Nephron progenitor cell (in vitro differentiated cells): ENCODE measurements at places on chromosomes 11 and 22.

- no peak for DNase-seq
Observed at GRCh38 chr11:57251491-57252104, 14.5 kb upstream of the APLNR start.

DNA sequence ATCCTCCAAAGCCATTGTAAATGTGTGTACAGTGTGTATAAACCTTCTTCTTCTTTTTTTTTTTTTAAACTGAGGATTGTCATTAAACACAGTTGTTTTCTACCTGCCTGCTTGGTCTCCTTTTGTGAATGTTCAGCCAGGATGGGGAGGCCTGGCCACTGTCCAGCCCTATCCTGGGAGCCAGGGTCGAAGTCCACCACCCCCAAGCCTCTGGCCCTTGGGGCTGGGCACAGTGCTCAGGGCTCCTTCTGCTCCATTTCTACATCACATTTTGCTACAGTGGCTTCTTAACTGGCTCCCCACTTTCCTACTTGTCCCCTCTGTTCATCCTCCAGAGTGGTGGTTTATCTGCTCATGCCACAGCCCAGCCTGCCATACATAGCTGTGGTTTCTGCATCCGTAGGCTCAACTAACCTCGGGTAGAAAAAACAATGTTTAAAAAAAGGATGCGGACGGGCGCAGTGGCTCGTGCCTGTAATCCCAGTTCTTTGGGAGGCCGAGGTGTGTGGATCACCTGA lies 2.5 kb upstream of the SMARCB1 start:
- DNase-seq: no peak

DNA sequence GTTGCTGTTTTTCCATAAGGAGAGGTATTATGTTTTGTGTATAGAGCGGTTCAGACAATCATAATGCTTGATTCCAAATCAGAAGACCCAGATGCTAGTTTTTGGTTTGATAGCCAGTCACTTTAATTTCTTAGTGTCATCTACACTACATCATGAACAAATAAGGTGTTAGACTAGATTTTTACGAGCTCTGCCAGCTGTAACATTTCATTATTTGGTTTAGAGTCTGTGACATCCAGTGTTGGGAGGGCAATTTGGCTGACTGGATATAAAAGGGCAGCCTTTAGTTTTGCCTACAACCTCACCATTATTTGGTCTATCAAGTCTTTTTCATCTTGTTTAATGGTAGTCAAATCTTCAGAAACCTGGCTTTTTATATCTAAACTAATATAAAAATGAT lies 30.2 kb upstream of the FBXO3 start:
- no peak for DNase-seq

- no peak for DNase-seq
Observed at GRCh38 chr11:45907911-45908370, 870 bp upstream of the FREY1 start.

GRCh38 chr11:134468081-134468668 lies 56.1 kb upstream of the B3GAT1 start:
- no peak for DNase-seq

DNA sequence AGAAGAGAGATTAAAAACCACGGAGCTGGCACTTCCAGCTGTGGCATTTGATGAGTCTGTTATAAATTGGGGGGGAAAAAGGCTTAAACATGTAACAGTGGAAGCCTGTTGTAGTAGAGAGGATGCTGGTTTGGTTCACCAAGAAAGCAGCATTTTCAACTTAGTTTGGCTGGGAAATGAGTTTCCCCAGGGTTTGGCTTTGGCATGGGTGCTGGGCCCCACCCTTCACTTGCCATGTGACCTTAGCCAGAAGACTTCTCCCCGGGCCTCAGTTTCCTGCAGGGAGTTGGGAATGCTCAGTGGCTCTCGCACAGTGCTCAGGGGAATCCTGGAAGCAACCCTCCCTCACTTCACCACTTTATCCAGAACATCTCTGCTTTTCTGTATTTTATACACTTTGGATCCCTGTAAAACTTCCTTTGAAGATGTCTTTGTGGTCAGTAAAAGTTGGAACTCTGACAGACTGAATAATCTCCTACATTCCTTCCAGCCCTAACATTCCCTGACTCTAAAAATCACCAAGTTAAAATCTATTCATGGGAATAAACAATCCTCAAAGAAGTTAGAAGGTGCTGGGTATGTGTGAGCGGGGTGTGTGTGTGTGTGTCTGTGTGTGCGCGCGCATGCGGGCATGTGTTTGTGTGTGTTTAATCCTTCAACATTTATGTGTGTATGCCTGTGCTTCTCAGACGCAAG lies 166.0 kb downstream of the TENM4 start:
- DNase-seq: no peak

DNA sequence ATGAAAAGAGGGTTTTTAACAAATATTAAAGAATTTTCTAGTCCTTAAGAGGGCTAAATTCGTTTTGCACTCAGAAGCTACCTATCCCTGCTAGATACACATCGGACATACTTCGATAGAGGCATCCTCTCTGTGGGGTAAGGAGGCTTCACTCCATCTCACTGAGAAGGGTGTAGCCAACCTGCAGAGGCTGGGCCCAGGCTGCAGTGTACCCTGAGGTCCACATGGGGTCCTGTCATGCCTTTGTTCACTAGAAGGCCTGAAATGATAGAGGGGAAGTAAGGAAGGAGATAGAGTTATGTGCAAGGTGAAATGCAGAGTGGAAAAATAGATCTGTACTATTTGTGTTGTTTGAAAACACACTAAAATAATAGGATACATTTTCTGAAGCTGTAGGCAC lies 45.6 kb downstream of the IGSF9B start:
- DNase-seq: no peak

- no peak for DNase-seq
Observed at GRCh38 chr22:25076336-25076735, 123.3 kb upstream of the CRYBB3 start.

GRCh38 chr11:85759915-85760314 lies 51.0 kb downstream of the SYTL2 start:
- DNase-seq: no peak

GRCh38 chr11:5281596-5281995 lies 11.9 kb upstream of the HBE1 start:
- DNase-seq: no peak

- DNase-seq: no peak
Observed at GRCh38 chr11:105857728-105858127, 164.3 kb downstream of the MSANTD4 start.

GRCh38 chr11:62600367-62601121 lies 1.1 kb downstream of the MTA2 start:
- no peak for DNase-seq

GRCh38 chr11:127118811-127119210 lies 118.2 kb upstream of the KIRREL3 start:
- DNase-seq: no peak

DNA sequence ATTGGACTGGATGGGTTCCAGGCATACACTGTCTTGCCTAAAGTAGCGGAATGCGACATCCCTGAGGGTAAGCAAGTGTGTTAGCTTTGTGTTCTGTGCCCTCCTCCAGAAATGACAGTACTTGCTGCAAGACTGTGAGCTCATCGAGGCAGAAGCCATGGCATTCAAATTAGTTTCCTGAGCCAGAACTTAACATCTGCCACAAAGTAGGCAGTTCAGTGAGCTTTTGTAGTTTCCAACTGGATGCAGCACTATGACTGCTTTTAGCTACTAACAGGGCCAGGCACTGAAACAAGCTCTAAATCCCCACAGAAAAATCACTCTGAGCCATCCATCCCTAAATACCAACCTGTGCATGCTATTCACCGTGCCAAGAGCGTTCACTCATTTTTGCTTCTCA lies 1.2 kb upstream of the FAR1 start:
- no peak for DNase-seq

- DNase-seq: no peak
Observed at GRCh38 chr11:35013514-35014233, 97.3 kb downstream of the PDHX start.

DNA sequence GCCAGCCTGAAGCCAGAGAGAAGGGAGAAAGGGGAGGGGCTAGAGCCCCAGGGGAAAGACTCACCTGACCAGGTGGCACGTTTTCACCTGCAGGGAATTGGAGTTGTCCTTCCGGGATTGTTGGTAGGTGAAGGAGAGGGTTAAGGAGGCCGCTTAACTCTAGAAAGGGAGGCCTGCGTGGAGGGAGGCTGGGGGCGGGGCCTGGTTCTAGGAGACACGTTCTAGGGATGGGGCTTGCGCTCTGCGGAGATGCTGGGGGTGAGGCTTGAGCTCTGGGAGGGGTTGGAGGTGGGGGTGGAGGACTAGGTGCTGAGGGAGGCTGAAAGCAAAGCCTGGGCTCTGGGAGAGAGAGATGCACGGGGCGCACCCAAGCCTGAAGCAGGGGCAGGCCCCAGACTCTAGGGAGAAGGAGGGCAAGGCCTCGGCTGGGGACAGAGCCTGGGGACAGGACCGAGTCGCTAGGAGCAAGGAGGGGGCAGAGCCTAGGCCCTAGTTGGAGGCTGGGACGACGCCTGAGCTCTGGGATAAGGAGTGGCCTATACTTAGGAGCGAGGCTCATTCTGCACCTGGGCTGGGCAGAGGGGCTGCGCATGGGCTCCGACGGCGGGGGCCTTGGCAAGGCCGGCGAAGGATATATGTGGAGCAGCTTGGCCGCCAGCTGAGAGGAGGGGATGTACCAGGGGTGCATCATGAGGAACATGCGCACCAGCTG lies 2.4 kb downstream of the RASGRP2 start:
- DNase-seq: no peak

GRCh38 chr11:88337987-88338668 lies 592 bp upstream of the CTSC start:
- peak; percentile 4 for DNase-seq

- DNase-seq: no peak
Observed at GRCh38 chr11:8746331-8746974, 63.9 kb downstream of the RPL27A start.

DNA sequence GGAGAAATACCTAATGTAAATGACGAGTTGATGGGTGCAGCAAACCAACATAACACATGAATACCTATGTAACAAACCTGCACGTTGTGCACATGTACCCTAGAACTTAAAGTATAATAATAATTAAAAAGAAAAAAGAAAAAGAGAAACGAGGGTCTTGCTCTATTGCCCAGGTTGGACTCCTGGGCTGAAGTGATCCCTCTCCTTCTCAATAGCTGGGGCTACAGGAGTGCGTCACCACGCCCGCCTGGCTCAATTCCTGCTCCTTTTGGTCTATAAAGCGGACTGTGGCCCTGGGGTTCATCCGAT lies 521 bp upstream of the PTS start:
- DNase-seq: no peak

GRCh38 chr11:19436932-19437331 lies 196.2 kb upstream of the E2F8 start:
- no peak for DNase-seq
